ENCODE measurements at places on chromosomes 11 and 22.
A peak's percentile ranks its signal among the peaks of the same experiment; 100 is the strongest.

DNA sequence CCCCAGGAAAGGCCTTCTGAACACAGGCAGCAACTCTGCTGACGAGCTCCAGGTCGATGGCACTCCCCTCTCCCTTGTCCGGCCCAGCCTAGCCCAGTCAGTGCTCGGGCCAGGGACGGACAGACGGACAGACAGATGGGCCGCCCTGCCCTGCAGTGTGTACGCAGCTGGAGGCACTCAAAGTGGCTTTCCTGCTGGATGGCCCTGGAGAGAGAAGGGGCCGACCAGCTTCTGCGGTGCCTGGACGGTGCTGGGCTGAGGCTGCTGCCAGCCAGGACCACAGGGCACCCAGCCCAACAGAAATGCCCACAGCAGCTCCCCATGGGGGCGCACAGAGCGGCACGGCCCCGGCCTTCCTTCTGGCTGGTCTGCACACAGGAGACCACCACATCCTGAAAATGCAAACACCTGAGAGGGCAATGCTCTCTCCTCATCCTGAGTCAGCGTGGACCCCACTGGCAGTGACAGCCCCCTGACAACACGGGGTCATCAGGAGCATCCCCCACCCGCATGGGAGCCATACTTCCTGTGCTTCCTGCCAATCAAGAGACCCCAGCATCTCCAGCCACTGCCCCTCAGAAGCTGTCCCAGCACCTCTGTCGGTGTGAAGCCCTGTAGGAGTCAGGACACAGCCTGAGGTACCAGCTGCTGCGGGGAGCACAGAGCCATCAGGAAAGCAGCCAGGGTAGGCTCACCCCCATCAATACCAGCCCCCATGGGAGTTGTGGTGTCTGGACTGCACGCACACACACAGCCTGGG, 692 bp upstream of the MOB2 start:
- no peak for DNase-seq

GRCh38 chr11:119472856-119473222, 49.9 kb upstream of the THY1 start:
- DNase-seq = no peak

DNA sequence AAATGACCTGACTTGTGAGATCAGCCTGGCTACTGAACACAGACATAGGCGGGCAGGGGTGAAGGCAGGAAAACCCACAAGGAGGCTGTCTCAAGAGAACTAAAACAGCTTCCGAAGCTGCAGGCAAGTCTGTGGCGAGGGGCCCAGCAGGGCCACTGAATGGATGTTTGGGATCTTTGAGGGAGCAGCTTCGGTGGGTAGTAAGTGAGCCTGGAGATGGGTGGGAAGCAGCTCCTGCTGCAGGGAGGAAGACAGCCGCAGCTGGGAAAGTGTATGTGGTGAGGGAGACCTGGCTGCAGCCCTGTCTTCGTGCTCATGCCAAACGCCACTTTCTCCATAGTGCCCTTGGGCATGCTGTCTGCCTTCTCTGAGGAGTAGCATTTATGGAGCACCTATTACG, 3.4 kb downstream of the CCDC86 start:
- no peak for DNase-seq

DNA sequence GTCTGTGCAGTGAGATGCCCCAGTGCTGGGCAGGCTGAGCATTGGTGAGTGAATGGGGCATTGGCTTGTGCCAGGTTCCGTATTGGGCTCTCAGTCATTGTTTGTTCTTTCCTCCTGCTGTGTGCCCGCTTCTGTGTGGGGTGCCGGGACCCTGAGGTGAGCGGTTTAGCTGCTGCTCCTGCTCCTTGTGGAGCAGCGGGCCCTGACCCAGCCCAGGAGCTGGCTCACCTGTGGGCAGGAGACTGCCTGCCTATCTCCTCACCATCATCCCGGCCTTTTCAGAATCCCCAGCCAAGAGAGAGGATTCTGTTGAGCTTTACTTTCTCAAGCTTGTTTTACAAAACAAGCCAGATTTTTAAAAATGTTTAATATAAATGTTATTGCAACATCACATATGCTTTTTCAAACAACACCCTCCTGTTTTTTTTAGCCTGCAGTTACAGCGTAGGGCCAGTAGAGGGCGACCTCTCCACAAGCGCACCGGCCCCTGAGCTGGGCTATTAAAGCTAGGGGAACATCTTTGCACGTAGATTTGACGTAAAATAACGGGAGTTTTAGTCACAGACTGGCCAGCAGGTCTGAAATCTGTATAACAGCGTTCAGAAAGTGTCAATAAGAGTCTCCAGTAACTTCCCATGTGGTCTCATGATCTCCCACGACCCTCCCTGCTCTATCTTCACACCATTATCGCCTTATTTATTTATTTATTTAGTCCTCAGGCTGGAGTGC, 25.1 kb upstream of the RELT start:
- DNase-seq = peak; percentile 30

DNA sequence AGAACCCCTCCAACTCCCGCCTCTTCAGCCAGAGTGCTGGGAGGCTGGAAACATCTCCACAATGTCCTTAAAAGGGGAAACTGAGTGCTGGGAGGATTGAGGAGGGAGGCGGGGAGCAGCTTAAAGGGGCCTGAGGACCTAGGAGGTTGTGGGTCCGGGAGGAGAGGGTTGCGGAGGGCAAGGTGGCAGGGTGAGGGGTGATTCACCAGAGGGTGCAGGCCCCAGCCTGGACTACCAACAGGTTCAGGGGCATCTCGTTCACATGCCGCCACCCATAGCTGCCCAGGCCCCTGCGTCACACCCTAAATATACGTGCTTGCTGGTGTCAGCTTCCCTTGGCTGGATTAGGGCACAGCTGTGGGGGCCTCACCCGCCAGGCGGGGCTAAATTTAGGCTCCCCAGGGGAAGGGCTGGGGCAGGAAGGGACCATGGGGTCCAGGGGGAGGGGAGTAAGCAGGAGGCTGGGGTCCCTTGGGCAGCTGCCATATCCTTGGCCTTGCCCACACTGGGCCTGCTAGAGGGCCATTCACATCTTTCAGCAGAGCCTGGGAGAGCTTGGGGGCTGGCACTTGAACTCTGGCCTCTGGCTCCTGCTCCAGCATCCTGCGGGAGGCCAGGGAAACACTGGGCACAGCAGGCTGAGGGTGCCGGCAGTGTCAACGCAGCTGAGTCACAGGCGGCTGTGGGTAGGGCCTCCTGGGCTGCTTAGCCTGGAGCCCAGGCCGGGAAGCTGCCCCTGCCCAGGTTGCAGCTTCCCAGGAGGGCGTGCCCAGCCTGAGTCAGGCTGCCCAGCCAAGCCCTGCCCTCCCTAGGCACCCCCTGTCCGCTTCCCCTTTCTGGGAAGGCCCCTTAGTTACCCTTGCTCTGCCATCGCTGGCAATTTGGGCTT, 1.3 kb downstream of the EHBP1L1 start:
- DNase-seq = no peak

- DNase-seq = no peak
Observed at GRCh38 chr11:115168229-115168671, 336.0 kb downstream of the CADM1 start.

DNA sequence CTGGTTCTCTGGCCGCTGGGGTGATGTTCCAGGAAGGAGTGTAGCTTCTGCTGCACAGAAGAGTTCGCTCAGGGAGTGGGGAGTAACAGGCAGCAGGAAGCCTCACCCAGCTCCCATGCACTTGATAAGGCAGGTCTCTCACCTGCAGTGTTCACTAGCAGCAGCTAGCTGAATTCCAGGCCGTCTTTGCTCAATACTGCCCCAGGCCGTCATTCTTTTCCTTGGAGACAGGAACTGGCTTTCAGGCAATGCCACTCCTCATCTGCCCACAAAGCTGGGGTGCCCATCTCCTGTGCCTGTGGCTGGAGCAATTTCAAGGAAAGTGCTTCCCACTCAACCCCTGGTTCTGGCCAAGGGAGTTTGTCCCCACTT, 66.1 kb downstream of the ARHGAP42 start:
- DNase-seq = no peak

GRCh38 chr11:27718346-27718862, 18.1 kb upstream of the BDNF start:
- DNase-seq = no peak

DNA sequence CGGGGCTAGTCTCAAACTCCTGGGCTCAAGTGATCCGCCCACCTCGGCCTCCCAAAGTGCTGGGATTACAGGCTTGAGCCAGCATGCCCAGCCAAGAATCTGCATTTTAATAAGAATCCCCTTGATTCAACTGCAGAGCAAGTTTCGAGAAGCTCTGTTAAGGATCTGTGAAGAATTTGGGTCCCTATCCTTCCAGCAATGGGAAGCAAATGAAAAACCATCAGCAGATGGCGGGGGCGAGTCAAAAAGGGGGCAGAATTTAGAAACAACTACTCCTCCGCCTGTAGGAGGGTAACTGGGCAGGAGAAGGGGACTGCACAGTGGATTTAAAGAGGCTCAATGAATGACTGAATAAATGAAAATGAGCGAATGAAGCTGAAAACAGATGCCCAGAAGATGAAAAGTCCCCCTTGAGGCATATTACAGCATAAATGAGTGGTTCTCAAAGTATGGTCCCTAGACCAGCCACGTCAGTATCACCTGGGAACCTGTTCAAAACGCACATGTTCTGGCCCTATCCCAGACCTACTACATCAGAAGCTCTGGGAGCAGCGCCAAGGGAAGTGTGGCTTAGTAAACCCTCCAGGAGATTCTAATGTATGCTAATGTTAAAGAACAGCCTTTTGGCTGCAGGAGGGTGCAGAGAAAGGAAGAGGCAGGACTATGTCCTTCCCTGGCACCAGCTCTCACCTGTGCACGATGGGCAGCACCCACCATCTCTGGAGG, 15.0 kb downstream of the VWCE start:
- no peak for DNase-seq

- no peak for DNase-seq
Observed at GRCh38 chr11:11435635-11436034, 82.6 kb upstream of the CSNK2A3 start.

- no peak for DNase-seq
Observed at GRCh38 chr11:66459138-66459778, 7.4 kb upstream of the PELI3 start.

GRCh38 chr11:11504071-11504470, 117.7 kb downstream of the GALNT18 start:
- DNase-seq = no peak

GRCh38 chr22:16936625-16937024, 71.4 kb downstream of the GAB4 start:
- no peak for DNase-seq

GRCh38 chr11:117914398-117914761, 14.8 kb downstream of the TMPRSS13 start:
- DNase-seq = no peak
